Esophagus muscularis mucosa (tissue), 4 donors: ENCODE measurements at places on chromosomes 1 and 21. TPM values are rescaled to one million over a fixed set of nuclear protein-coding genes. Genes with fewer than 3 reads are reported as not detected.

The PLA2G2A gene
- total RNA-seq: 58.3 TPM

The DISC1 gene
- 6.4 TPM for total RNA-seq

The TAS1R1 gene
- not detected for total RNA-seq

- no peaks in the 10 kb centered on the region for H3K4me1 ChIP-seq
- H3K27me3 ChIP-seq: no peaks in the 10 kb centered on the region
- no peak for DNase-seq
- no peak overlapping the region for H3K4me3 ChIP-seq
- peaks cover 27% of the 10 kb centered on the region for H3K36me3 ChIP-seq
Measured at GRCh38 chr1:211352985-211353515, 26.4 kb downstream of the TRAF5 start.

DNA sequence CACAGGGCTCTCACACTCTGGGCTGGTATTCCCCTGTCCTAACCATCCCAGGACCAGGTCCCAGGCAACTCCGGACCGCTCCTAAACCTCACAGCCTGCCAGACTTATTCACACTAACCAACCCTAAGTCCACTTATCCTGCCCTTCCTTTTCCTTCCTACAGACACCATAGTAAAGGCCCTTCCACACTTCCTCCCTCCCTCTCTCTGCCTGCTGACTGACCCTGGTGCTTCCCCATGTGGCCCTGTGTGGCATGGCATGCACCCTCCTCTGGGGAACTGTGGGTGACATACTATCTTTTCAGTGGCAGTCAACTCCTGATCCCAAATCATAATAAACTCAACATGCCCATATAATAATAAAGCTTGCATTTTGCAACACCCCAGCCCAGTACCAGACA, 155.1 kb upstream of the DNAH14 start:
- peaks cover 6% of the 10 kb centered on the region for H3K4me1 ChIP-seq
- no peaks in the 10 kb centered on the region for H3K36me3 ChIP-seq
- H3K27ac ChIP-seq: no peak overlapping the region
- no peaks in the 10 kb centered on the region for H3K27me3 ChIP-seq
- H3K4me3 ChIP-seq: no peak overlapping the region
- DNase-seq: no peak

DNA sequence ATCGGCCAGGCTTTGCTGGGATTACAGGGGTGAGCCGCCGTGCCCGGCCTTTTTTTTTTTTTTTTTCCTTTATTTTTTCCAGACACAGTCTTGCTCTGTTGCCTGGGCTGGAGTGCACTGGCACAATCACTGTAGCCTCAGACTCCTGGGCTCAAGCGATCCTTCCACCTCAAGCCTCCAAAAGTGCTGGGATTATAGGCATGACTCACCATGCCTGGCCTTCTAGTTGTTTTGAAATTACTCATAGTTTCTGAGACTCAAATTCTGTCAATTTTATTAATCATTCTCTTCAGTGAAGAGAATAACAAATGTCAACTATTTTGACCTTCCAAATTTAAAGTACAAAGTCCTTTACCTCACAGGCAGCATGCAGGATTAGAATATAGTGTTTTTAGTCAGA, 374.5 kb downstream of the PLA2G4A start:
- no peak for DNase-seq
- no peaks in the 10 kb centered on the region for H3K27me3 ChIP-seq
- no peak overlapping the region for H3K27ac ChIP-seq
- no peaks in the 10 kb centered on the region for H3K4me1 ChIP-seq
- H3K36me3 ChIP-seq: no peaks in the 10 kb centered on the region
- no peak overlapping the region for H3K4me3 ChIP-seq
